ENCODE measurements at places on chromosomes 12 and 14.
A peak's percentile ranks its signal among the peaks of the same experiment; 100 is the strongest.

DNA sequence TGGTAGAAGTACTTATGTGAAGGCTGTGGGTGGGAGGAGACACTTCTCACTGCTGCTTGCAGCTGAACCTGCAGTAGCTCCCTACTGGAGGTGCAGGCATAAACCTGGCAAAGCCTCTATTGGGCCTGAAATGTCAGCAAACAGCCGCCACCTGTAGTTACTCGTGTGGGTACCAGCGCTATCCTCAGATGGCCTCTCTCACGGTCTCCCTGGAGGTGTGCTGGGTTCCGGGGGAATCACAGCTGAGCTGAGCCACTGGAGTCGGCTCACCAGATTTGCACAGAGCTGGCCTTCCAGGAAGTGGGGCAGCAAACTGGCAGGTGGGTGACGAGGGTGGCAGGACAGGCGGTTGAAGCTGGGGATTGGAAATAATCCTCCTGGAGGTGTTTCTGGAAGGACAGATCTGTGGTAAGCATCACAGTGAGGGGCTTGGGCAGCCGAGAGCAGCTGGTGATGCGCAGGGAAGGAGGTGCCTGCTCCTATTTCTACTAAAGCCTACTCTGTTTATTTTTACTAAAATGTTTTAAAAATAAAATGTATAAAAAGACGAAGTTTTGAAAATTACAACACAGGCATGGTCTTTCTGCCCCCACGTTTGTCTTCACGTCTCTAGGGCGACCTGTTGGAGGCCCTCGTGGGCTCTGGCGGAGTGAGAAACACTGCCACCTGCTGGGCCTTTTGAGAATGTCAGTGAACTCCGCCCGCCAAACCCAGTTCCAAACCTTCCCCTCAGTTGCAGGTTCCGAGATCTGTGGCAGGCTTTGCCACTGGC is 67.8 kb upstream of the PLEKHG3 start:
- peak; percentile 78 for DNase-seq

DNA sequence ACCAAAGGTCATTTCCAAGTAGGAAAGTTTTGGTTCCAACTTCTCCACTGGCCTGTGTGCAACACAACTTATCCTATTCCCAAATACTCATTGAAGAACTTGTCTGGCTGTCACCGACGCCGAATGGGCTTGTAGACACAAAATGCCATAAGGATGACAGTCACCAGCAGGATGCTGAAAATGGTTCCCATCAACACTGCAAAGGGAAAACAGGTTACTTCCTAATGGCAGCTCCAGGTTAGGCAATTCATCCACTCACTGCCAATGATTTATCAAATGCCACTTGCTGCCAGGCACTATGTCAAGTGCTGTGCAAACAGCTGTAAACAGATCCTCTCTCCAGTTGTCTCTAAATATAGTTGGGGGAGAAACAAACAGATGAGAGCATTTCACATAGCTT is 6.1 kb downstream of the C12orf76 start:
- DNase-seq = no peak

- DNase-seq = no peak
Measured at GRCh38 chr12:104354167-104354867, 50.8 kb downstream of the EID3 start.

DNA sequence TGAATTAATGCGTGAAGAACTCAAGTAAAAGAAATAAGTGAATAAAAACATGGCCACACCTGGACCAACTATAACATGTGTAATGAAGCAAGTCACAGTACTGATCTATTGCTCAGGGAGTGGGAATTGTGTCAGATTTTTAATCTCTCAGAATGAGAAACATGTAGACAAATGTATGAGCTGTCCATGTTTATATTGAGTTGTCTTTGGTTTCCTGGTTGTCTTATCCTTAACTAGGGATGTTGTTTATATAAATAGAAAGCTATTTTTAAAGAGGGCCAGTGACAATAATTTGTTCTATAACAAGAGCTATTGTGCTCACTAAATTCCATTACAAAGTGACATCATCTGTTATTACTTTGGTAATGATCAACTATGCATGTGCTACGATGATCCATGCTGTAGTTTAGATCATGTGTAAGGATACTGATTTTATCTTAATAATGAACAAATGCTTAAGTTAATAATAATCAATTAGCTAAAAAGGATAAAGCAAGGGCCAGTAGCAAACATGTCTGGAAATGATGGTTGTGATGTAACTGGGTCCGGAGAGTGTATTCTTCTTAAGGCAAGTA is 91.3 kb upstream of the RTL1 start:
- no peak for DNase-seq

DNA sequence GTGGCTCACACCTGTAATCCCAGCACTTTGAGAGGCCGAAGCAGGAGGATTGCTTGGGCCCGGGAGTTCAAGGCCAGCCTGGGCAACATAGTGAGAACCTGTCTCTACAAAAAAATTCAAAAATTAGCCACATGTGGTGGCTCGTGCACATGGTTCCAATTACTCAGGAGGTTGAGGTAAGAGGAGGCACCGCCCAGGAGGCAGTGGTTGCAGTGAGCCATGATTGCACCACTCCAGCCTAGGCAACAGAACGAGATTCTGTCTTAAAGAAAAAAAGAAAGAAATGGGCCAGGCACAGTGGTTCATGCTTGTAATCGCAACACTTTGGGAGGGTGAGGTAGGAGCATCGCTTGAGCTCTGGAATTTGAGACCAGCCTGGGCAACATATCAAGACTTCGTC is 33.5 kb downstream of the MAP1LC3B2 start:
- DNase-seq = no peak

DNA sequence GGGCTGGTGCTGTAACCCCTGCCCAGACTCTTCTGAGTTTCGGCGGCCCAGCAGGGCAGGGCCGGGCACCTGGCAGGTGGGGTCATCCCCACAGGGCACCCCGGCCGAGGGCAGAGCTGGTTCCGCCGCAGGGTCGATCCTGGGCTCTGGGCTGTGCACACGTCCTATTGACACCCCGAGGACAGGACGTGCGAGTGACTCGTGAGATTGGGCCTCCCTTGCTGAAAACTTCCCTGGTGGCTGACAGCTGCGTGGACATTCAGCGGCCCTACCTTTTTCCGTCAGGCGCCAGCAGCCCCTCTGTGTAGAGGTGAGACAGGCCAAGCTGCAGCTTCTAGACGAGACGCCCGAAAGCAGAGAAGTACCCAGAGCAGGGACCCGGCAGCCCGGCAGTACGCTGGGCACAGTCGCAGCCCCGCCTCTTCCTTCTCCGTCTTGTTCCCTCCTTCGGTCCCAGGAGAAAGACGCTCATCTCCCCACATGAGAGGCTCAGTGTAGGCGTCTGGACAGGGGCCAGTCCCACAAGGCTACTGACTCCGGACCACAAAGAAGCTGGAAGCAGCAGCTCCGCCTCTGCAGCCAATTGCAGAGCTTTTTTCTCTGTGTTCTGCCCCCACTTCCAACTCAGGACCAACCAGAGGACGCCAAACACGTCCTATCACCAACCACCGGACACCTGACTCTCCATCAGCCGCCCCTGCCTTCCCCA is at the start of gene LRCOL1:
LRCOL1 (minus strand) TSS at position 532 of the 709 bp plus-strand sequence. CDS start 4,331 bp downstream, outside the sequence.
- no peak for DNase-seq

GRCh38 chr12:108559748-108560147 is 1.2 kb downstream of the SART3 start:
- peak; percentile 75 for DNase-seq

DNA sequence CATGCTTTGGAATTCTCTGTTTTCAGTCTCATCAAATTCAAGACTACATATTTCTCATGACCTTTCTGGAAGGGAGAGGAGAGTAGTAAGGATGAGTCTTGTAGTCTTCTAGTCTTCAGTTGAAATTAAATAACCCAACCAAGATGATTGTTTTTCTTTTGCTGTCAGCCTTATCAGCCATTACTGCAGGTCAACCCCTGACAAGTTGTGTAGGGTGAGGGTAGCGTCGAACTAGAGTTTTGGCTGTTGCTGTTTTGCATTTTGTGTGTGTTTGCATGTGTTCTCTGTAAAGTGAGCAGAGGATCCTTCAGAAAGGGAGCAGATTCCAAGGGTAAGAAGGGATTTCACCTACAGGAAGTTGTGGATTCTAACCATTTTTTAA is 28.4 kb downstream of the DIP2B start:
- DNase-seq = no peak

DNA sequence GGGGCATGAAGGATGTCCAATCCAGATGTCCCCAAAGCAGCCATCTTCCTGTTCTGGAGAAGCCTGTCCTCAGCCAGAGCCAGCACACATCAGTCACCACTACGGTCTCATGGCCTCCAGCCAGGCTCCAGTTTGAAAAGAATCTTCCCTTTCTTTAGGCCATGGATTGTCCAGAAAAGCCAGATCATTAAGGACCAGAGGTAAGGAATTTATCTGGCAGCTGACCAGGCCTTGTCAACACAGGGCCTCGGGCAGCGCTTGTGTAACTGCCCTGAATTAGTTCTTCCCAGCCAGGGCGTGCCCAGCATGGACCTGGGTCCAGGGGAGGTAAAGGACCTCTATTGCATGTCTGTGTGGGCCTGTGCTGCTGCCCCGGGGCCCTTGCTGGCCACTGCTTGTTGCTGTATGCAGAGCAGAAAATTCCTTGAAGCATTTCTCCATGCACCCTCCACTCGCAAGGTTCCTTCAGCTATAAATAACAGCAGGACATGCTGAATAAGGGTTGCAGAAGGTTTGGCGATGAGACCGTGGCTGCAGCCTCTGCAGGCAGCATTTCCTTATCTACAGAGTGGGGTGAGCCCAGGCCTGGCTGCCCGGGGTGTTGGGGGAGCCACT is 21.7 kb upstream of the VPS37B start:
- no peak for DNase-seq

- DNase-seq = no peak
Measured at GRCh38 chr12:96861656-96862055, 45.4 kb upstream of the NEDD1 start.

GRCh38 chr12:68106160-68106559 is 53.4 kb downstream of the IFNG start:
- DNase-seq = no peak

GRCh38 chr12:4579305-4580102 is 17.5 kb downstream of the DYRK4 start:
- DNase-seq = peak; percentile 19

- DNase-seq = peak; percentile 14
Measured at GRCh38 chr12:27524839-27525753, 1.1 kb downstream of the PPFIBP1 start.

GRCh38 chr12:116400636-116401372 is 123.3 kb upstream of the MED13L start:
- DNase-seq = no peak

DNA sequence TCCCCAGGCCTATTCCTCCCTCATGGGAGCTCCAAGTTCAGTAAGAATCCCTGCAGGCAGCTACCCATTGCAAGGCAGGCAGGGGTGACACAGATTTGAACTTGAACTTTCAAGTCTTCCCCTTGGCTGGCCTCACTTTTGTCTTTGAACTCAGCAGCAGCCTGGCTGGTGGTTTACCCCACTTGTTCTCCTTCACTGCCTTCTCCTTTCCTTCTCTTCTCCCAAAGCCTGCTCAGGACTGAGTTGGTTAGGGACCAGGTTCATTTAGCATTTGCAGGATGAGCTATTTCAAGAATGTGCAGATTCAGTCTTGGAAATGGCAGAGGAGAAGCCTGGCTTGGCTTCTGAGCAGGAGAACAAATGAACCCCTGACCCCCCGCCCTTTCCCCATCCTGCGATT is 67.7 kb upstream of the TBX3 start:
- DNase-seq = no peak

- no peak for DNase-seq
Measured at GRCh38 chr12:74781991-74782485, 244.4 kb downstream of the ATXN7L3B start.

GRCh38 chr14:20662968-20663732 is 21.2 kb upstream of the RNASE4 start:
- DNase-seq = peak; percentile 72

GRCh38 chr12:32032205-32032810 is 73.1 kb downstream of the RESF1 start:
- no peak for DNase-seq

DNA sequence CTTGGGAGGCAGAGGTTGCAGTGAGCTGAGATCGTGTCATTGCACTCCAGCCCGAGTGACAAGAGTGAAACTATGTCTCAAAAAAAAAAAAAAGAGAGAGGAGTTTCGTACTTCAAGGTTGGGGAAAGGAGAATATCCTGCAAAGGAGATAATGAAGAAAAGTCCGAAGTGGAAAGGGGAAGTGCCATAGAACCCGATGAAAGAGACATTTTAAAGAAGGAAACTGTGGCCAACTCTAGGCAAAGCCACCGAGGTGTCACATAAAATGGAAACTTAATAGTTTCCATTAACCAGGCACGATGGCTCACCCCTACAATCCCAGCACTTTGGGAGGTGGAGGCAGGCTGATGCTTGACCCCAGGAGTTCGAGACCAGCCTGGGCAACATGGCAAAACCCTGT is 15.0 kb upstream of the LTBP2 start:
- DNase-seq = no peak

Data from erythroblast (primary cell).